ENCODE measurements at places on chromosomes 6 and 20. TPM values are rescaled to one million over a fixed set of nuclear protein-coding genes. Genes with fewer than 3 reads are reported as not detected.

Gene IFT52
- polyA plus RNA-seq: 24.1 TPM

Gene TNFRSF6B
- polyA plus RNA-seq: 6.5 TPM

Gene UBE3D
- polyA plus RNA-seq: 1.7 TPM

Gene NRSN1
- not detected for polyA plus RNA-seq

Gene TRIM10
- not detected for polyA plus RNA-seq

Gene SNAI1
- polyA plus RNA-seq: 2.6 TPM

Gene PRDM13
- polyA plus RNA-seq: not detected

GRCh38 chr6:138970159-138970558 lies 17.9 kb downstream of the REPS1 start:
- no peaks in the 10 kb centered on the region for H3K27me3 ChIP-seq
- no peak overlapping the region for H3K4me3 ChIP-seq
- no peaks in the 10 kb centered on the region for H3K36me3 ChIP-seq

GRCh38 chr6:145898376-145898775 lies 65.8 kb downstream of the SHPRH start:
- no peak overlapping the region for H3K27ac ChIP-seq
- H3K36me3 ChIP-seq: peaks cover 59% of the 10 kb centered on the region
- H3K4me1 ChIP-seq: no peaks in the 10 kb centered on the region
- no peaks in the 10 kb centered on the region for H3K27me3 ChIP-seq

GRCh38 chr6:127457456-127458064 lies 1.6 kb downstream of the KIAA0408 start:
- H3K36me3 ChIP-seq: no peaks in the 10 kb centered on the region
- peak; percentile 88 for DNase-seq
- no peak overlapping the region for H3K4me3 ChIP-seq
- peak overlapping the region; percentile 82 for H3K27ac ChIP-seq

- DNase-seq: no peak
- peaks cover 10% of the 10 kb centered on the region for H3K4me1 ChIP-seq
- no peaks in the 10 kb centered on the region for H3K27me3 ChIP-seq
- no peaks in the 10 kb centered on the region for H3K36me3 ChIP-seq
- no peak overlapping the region for H3K4me3 ChIP-seq
Measured at GRCh38 chr6:109316909-109317308, 65.4 kb downstream of the CD164 start.

DNA sequence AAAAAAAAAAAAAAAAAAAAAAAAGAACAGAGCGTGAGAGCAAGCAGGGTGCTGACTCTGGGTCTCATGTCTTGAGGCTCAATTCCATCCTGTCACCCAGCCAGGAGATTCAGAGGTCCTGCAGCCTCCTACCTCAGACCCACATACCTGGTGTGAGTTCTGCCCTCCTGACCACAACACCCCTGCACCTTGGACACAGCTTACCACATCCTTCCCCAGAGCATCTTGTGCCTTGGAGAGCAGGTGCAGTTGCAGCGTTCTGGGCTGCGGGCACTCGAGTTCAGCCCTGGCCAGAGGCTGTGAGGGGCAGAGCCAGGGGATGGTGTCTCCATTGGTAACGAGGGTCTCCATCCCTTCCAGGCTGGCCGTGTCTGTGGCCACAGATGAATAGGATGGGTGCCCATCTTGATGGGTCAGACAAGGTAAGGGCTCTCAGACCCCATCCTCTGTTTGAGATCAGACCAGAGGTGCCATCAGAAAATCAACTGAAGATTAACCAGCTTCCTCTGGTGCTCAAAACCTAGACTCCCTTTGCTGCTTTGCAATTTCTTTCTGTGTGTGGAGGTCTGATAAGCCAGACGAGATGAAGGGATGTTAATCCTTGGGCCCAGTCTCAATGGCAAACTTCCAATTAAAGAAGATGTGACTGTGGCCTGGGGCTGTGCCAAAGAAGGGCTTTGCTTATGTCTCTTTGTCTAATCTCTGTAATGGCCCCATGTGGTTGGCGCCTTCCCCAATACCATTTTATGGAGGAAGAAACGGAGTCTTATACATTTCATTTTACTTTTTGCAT lies 14.7 kb upstream of the ZNF831 start:
- H3K27ac ChIP-seq: no peak overlapping the region
- H3K36me3 ChIP-seq: no peaks in the 10 kb centered on the region
- H3K4me1 ChIP-seq: peaks cover 2% of the 10 kb centered on the region
- H3K4me3 ChIP-seq: no peak overlapping the region
- no peak for DNase-seq

GRCh38 chr6:162864911-162865310 lies 137.1 kb downstream of the PACRG start:
- no peak overlapping the region for H3K4me3 ChIP-seq
- H3K36me3 ChIP-seq: no peaks in the 10 kb centered on the region

DNA sequence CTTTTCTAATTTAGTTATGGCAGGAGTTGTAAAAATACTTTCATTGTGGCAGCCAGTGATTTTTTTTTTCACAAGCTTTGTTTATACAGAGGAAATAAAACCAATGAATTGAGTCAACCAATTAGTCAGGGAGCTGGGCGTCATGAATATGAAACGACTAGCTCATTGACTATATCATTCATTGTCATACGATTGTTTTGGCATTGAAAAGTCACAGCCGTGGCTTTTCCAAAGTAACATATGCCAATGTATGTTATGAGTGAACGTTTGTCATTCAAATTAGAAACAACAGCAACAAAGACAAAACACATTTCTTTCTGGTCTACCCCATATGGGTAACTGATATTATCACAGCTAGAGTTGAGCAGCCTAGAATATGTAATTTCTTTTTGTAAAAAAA lies 810.6 kb downstream of the EPHA7 start:
- H3K4me3 ChIP-seq: no peak overlapping the region
- H3K4me1 ChIP-seq: no peaks in the 10 kb centered on the region
- no peak overlapping the region for H3K27ac ChIP-seq
- no peaks in the 10 kb centered on the region for H3K36me3 ChIP-seq
- DNase-seq: no peak

DNA sequence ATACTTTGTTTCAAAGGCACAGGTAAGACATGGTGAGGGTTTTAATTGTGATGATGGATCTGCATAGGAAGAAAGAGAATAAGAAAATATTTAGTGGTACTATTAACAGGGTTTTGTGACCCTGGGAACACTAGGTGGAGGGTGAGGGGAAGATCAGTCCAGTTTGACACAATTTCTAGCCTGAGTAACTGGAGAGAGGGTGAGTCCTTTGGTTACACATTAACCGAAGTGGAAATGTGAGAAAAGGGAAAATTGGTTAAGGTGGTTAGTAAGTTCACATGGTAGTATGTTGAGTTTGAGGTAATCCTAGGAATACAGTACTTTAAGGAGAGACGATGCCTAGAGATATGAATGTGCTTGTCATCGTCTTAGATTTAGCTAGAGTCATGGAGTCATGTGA lies 54.8 kb upstream of the POU3F2 start:
- no peaks in the 10 kb centered on the region for H3K27me3 ChIP-seq
- no peak for DNase-seq
- H3K4me3 ChIP-seq: no peak overlapping the region
- H3K36me3 ChIP-seq: no peaks in the 10 kb centered on the region

GRCh38 chr6:168058691-168059551 lies 20.1 kb downstream of the FRMD1 start:
- no peaks in the 10 kb centered on the region for H3K4me1 ChIP-seq
- no peak overlapping the region for H3K27ac ChIP-seq
- no peaks in the 10 kb centered on the region for H3K36me3 ChIP-seq

- DNase-seq: peak; percentile 26
- peaks cover 46% of the 10 kb centered on the region for H3K4me1 ChIP-seq
- no peaks in the 10 kb centered on the region for H3K36me3 ChIP-seq
- H3K4me3 ChIP-seq: no peak overlapping the region
Measured at GRCh38 chr6:105797983-105798453, 288.1 kb upstream of the PRDM1 start.

DNA sequence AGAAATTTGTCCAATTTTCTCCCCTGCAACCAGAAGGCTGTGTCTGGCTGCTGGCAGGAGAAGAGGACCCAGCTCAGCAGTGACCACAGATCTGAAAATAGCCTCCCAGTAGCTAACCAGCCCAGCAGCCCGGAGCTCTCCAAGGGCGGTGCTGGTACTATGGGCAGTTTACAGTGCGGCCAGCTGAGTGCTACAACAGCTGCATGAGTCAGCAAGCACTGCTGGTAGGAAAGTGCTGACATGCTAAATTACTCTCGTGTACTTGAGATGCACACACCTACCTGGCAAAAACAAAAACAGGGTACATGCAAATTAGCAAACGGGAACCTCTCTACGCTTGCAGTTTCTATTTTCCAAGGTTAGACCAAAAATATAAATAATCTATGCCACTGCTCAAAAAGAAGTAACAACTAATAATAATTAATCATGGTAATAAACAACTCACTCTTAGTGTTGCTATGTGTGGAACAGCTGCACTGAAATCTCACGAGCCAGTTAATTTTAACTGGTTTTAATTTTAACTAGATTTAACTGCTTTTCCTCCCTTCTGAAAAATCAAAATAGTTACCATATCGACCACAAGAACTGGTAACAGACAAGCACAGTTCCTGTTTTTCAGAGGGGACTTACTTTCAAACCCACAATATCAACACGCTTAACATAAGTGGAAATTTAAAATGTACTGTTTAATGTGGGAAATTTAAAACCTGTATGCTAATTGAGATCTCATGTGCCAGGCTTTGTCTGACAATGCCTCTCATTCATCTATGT lies 10.8 kb downstream of the BACH2 start:
- H3K4me1 ChIP-seq: peaks cover 26% of the 10 kb centered on the region
- H3K4me3 ChIP-seq: no peak overlapping the region
- H3K36me3 ChIP-seq: no peaks in the 10 kb centered on the region
- DNase-seq: peak; percentile 79
- peak overlapping the region; percentile 20 for H3K27ac ChIP-seq

GRCh38 chr20:53579581-53580375 lies 13.9 kb downstream of the ZNF217 start:
- H3K4me1 ChIP-seq: peaks cover 60% of the 10 kb centered on the region
- H3K36me3 ChIP-seq: peaks cover 69% of the 10 kb centered on the region
- no peaks in the 10 kb centered on the region for H3K27me3 ChIP-seq
- DNase-seq: peak; percentile 92
- peak overlapping the region; percentile 80 for H3K27ac ChIP-seq
- H3K4me3 ChIP-seq: peak overlapping the region; percentile 68

GRCh38 chr6:4435981-4436445 lies 300.6 kb upstream of the ECI2 start:
- H3K27me3 ChIP-seq: no peaks in the 10 kb centered on the region
- H3K4me1 ChIP-seq: no peaks in the 10 kb centered on the region
- no peak for DNase-seq
- H3K4me3 ChIP-seq: no peak overlapping the region
- no peak overlapping the region for H3K27ac ChIP-seq

- no peak for DNase-seq
- H3K27me3 ChIP-seq: no peaks in the 10 kb centered on the region
- no peak overlapping the region for H3K4me3 ChIP-seq
- H3K27ac ChIP-seq: no peak overlapping the region
Measured at GRCh38 chr6:160315310-160315709, 32.9 kb upstream of the SLC22A3 start.

DNA sequence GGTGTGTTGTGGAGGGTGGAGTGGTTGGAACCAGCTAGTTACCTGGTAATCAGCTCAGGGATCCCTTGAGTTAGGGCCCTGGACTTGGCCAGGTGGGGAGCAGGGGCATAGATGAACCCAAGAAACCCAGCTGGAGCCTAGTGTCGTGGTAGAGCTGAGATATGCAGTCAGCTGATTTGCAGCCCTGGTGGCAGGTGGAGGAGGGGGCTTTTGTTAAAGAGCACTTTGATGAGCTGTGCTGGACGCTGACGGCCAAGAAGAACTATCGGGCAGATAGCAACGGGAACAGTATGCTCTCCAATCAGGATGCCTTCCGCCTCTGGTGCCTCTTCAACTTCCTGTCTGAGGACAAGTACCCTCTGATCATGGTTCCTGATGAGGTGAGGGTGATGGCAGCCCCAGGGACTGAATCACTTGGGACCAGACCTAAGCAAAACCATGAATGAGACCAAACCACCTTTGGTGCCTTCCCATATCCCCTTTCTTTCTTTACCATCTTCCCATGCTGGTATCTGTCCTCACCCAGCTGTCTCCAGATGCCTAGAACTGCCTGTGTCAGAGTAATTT lies 12.7 kb downstream of the DEF6 start:
- no peak overlapping the region for H3K4me3 ChIP-seq
- no peaks in the 10 kb centered on the region for H3K27me3 ChIP-seq
- DNase-seq: no peak
- peak overlapping the region; percentile 81 for H3K27ac ChIP-seq
- peaks cover 42% of the 10 kb centered on the region for H3K4me1 ChIP-seq
- peaks cover 56% of the 10 kb centered on the region for H3K36me3 ChIP-seq

Measured in CD14-positive monocyte (primary cell).